ENCODE measurements at places on chromosomes 2 and 18.

- no peak for DNase-seq
Observed at GRCh38 chr18:23458830-23459529, 5.9 kb downstream of the RIOK3 start.

- no peak for DNase-seq
Observed at GRCh38 chr2:62485761-62486438, 20.1 kb downstream of the TMEM17 start.

DNA sequence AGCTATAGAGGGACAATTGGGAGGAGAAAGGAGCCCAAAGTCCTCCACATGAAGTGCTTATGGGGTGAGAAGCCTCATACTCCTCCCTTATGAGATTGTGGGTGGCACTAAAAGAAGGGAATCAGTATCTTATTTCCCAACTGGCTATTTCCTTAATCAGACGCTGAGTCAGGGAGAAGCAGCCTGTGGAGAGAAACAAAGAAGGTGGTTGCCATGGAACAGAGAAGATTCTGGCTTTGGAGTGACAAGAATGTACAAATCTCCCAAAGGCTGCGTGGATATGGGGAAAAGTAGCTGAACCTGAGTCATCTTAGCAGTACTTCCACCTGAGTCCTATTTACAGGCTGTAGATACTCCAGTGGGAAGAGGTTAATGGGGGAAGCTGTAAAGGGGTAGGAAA lies 115.8 kb upstream of the CWC22 start:
- DNase-seq, result no peak

- DNase-seq, result no peak
Observed at GRCh38 chr18:78557371-78557770, 422.2 kb upstream of the SALL3 start.

- DNase-seq, result no peak
Observed at GRCh38 chr18:74734013-74734444, 136.4 kb downstream of the ZNF407 start.

DNA sequence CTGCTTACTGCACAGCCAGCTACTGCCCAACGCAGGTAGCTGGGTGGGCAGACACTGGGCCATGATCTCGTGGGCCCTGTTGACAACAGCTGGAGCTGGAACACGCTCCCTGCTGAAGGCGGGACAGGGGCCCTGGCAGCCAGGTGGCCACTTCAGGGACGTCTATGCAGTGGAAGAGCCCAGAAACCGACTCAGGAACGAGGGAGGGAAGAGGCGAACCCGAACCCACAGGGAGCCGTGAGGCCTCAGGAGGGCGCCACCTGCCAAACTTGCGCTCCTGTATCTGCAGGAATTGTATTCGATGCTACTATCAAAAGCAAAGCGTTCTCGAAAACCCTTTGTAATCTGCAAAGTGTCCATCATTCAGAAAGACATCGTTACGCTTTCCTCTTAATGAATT lies 198.4 kb downstream of the EIPR1 start:
- DNase-seq, result no peak

GRCh38 chr18:24414349-24415003 lies 12.0 kb upstream of the IMPACT start:
- DNase-seq, result no peak

GRCh38 chr2:139369423-139370409 lies 589.5 kb upstream of the NXPH2 start:
- DNase-seq, result no peak

Measured in LNCaP clone FGC (cell line).